HT-29 (cell line): ENCODE measurements at places on chromosomes 1 and 21.

DNA sequence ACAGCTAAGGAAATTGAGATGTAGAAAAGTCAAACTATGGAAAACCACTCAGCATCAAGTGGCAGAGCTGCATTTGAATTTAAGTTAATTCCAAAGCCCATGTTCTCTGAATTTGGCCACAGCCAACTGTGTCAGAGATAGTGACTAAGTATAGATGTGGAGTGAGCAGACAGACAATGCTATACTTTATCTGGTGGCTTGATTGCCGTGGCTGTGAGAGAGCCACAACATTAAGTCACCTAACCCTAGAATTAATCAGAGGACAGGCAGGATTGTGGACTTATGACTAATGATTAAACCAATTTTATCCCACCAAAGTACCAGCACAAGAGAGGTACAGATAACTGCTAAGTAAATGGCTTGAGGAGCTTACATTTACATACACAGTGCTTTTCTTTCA is 209.8 kb downstream of the TPR start:
- DNase-seq, result no peak

DNA sequence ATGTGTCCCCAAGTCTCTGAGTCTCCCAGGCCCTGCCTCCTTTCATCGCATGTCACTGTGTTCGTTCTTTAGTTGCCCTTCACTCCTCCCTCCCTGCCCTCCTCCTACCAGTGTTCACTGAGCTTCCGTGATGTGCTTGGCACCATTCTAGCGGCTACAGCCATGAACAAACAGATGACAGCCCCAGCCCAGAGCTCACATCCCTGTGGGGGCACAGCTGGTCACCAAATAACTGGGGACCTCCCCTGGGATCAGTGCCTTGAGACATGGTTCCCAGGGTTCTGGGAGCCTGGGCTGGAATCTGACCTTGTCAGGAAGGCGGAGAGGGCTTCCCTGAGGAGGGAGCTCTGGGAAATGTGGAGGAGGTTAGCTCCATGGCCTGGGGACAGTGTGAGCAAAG is 320.7 kb downstream of the PTPRU start:
- no peak for DNase-seq

DNA sequence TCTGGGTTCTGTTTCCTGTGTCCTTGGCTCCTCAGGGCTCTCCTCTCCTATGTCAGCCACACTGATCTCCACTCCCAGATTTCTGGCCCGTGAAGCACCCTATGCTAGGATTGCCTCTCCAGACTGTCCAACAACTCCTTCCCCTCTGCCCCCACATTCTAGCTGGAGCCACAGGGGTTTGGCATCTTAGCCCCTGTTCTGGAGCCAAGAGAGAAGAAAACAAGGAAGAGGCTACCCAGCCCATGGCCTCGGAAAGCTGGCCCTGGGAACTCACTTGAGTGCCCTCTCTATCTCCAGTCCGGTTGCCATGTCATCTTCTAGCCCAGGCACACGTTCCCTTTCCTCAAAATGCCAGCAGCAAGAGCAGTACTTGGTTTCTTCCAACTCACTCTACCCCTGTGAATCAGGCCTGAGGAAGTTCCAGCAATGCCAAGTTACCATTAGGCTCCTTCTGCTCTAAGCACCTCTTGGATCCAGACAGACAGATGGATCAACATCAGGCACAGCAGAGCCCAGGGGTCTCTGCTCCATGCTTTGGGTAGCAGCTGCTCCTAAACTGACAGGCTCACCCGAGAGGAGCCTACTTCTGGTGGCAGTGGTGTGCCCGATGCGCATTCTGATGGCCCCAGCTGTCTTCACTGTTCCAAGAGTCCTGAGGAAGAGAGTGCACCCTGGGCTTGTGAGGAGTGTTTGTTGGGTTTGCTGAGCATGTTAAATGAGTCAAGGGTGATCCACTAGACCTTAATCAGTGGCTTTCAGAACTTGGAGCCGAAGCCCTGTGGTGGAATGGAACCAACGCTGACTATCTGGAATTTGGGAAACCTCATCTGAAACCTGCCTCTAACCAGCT is 11.6 kb upstream of the GPR61 start:
- no peak for DNase-seq

- DNase-seq, result peak; percentile 59
Measured at GRCh38 chr1:172662464-172663109, 3.7 kb downstream of the FASLG start.

DNA sequence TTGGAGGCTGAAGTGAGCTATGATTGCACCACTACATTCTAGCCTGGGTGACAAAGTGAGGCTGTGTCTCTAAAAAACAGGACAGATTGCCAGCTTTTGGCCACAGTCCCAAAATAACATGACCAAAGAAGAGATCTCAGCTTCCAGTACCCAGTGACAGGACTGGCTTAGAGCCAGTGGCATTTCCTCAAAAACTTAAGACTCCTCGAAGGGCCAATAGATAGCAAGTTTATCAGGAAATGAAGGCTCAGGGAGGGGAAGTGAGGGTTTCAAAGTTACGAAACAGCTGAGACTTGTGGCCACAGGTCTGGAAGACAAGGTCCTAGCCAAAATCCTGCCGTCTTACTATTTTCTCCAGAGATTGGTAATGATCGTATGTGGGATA is 6.3 kb upstream of the TMEM39B start:
- DNase-seq, result peak; percentile 40

DNA sequence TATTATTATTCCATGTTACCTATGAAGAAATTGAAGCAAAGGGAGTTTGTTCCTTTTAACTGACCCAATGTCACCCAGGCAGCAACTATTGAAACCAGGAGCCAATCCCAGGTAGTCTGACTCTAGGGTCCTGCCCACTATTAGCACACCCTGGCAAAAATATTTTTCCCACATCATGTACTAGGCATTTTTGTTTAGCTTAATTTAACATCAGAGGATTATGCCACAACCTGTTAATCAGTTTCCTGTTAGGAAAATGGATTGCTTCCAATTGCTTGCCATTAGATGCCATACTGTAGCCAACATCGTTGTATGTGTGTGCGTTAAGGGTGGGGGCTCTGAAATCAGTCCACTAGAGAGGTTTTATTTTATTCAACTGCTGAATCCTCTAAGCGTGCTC is 281.1 kb downstream of the DNM3 start:
- DNase-seq, result no peak

DNA sequence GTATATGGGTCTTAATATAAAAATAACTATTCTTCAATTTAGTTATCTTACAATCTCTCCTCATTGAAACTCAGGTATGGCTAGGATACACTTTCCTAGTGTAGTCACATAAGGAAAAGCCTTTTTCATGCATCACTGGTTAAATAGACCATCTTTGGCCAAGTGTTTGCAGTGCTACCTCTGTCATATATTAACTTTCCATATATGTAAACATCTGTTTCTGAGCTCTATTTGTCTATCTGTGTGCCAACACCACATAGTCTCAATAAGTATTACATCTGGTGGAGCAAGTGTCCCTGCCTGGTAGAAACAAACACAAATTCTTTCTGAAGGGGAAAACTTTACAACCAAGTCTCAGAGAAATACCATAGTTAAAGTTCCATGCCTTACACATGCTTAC is 134.6 kb downstream of the TSEN15 start:
- DNase-seq, result no peak

DNA sequence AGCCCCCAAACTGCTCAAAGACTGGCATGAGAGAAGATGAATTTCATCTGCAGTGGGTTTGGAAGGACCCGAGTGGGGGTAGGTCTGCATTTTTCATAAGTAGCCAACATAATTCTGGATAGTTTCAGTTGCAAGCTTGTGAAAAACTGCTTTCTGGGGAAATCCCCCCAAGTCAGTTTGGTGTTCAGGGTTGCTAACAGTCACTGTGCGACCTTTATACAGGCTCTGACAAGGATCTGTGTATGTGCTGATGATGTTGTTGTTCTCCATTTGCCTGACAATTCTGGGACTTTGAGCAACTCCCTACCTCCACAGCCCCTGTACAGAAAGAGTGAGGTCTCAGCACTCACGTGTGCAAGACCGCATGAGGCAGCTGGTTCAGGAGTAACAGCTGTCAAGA is 87.9 kb downstream of the SUSD4 start:
- no peak for DNase-seq

DNA sequence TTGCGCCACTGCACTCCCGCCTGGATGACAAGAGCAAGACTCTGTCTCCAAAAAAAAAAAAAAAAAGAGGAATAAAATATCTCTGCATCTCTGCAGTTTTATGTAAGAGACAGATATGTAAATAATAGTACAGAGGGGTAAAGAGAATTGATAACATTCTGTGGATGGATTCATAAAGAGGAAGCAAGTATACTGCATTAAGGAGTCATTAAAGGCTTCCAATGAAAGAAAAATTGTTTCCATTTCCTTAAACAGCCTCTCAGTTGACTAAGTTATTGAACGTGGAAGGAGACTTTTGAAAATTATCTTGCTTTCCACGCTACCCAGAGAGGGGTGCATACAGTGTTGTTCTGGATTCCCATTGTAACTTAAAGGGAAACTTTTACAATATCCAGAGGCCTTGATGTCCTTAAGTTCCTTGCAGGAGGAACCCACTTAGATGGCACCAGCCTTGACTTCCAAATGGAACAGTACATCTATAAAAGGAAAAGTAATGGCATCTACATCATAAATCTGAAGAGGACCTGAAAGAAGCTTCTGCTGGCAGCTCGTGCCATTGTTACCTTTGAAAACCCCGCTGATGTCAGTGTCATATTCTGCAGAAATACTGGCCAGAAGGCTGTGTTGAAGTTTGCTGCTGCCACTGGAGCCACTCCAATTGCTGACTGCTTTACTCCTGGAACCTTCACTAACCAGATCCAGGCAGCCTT is 13.8 kb downstream of the CEP350 start:
- no peak for DNase-seq

- no peak for DNase-seq
Measured at GRCh38 chr1:180595966-180596365, 35.9 kb upstream of the XPR1 start.

DNA sequence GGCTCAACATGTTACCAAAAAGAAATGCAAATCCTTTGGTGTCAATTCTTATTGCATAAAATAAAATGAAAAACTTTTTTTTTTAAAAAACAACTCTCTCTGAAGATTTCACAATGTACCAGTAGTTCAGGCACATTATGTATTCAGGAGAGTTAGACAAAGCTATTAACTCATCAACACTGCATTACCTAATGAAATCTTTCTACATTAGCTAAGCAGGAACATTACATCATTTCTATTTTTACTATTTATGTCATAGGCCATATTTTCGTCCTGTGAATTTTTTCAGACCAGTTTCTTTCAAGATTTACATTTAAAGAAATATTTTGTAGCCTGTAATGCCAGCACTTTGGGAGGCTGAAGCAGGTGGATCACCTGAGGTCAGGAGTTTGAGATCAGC is 366.2 kb downstream of the USH2A start:
- no peak for DNase-seq

- DNase-seq, result no peak
Measured at GRCh38 chr21:42609811-42610210, 43.6 kb upstream of the PDE9A start.

- DNase-seq, result no peak
Measured at GRCh38 chr1:26429721-26430120, 2.4 kb upstream of the DHDDS start.

DNA sequence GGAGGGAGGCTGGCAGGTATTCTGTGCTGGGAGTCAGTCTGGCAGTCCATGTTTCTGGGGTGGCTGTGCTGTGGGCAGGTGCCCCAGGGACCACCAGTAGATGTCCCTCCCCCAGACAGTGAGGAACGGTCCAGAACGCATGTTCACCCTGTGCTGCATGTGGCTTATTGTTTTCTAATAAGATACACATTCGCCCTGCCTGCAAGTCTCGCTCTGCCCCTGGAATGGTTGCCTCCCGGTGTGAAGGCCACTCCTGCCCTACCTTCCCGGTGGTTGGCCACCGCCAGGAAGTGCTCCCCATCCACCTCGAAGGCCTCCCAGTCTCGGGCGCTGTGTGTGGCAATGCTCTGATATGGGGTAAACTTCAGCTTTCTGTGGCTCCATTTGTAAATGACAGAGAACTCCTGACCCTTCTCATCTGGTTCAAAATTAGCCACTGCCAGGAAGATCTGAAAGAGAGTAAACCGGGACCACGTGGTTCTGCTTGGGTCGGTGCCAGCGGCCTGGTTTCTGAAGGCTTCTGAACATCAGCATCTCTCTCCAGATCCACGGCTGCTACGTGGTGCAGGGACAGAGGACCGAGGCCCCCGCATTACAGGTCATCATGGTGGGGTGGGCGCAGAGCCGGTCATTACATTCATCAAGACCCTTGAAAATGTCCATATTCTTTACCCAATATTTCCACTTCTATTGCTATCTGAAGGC is 14.5 kb downstream of the KRTAP10-1 start:
- no peak for DNase-seq
